ENCODE measurements at places on chromosomes 7 and 10.

- no peak for DNase-seq
These were observed 57.4 kb downstream of the CDK6 start for GRCh38 chr7:92778972-92779371.

DNA sequence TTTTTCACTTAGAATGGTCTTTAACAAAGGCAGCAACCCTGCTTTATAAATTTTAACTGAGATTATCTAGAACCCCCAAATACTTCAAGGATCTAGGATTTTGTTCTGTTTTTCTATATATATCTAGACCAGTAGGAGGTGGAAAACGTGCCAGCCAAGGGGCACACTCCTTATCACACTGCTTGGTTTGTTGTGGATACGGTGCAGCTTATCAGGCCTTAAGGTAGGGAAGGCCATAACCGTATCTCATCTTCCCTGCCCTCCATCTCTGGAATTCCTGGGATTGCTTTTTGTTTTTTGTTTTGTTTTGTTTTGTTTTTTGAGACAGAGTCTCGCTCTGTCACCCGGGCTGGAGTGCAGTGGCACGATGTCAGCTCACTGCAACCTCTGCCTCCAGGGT lies 75.4 kb downstream of the MPLKIP start:
- DNase-seq: no peak

GRCh38 chr10:83122336-83122735 lies 1017.0 kb upstream of the GHITM start:
- no peak for DNase-seq

DNA sequence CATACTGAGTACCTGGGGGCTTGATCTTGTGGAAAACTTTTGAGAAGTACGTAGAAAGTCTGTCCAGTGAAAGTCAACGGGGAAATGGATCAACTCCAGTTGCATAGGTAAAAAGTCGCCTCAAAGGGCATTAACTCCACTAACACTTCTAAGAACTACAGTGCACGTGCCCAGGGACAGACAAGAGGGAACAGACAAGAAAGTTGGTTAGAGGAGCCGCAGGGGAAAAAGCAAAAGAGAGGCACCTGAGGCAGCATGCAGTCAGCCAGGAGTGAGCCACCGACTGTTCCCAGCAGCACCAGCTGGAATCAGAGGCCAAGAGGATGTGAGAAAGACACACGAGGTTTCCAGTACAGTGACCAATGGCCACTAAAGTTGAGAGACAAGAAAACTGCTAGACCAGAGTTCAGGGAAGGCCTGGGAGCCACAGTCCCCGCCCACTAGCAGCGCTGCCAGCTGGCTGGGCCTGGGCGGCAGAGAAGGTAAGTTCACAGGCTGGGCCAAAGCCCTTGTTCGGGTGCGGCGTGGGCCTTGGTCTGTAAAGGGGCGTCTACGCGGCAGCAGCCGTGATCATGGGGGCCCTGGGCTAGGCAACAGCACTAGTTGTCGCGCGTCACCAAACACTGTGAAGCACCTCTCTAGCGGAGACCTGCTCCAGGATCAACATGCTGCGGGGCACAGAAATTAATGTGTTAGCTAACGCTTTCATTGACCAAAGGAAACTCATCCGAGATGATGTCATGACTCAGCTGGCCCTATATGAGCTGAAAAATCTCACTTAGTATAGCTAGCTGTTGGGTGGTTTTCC lies 14.0 kb downstream of the ITGB1 start:
- DNase-seq: no peak

GRCh38 chr10:22704942-22705341 lies 9.4 kb downstream of the PIP4K2A start:
- DNase-seq: no peak

DNA sequence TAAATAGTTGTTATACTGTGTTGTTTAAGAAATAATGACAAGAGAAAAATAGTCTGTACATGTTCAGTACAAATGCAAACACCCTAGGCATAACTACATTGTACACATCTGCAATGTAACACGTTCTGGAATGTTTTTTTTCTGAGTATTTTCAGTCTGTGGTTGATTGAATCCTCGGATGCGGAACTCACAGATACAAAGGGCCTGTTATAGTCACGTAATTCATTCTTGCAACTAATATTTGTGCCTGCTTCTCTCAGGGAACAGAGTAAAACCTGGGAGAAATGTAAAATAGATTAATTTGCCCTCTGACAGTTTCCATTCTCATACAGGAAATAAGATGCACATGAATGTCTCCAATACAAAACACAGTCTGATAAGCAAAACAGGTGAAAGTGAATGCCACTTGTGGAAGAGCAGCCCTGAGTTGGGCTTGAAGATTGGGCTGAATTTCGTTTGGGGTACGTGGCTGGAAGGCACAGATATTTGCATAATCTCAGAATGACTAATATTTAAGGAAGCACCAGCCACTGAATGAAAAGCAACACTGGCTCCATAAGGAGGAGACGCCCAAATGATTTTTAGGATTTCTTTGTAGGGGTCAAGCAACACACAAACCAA lies 19.1 kb downstream of the DENND2A start:
- no peak for DNase-seq

GRCh38 chr10:10293481-10293951 lies 724.2 kb upstream of the CELF2 start:
- DNase-seq: no peak

- no peak for DNase-seq
These were observed 53.8 kb upstream of the CPXM2 start for GRCh38 chr10:123945325-123945920.

GRCh38 chr10:69636626-69637605 lies 6.9 kb downstream of the FAM241B start:
- no peak for DNase-seq

DNA sequence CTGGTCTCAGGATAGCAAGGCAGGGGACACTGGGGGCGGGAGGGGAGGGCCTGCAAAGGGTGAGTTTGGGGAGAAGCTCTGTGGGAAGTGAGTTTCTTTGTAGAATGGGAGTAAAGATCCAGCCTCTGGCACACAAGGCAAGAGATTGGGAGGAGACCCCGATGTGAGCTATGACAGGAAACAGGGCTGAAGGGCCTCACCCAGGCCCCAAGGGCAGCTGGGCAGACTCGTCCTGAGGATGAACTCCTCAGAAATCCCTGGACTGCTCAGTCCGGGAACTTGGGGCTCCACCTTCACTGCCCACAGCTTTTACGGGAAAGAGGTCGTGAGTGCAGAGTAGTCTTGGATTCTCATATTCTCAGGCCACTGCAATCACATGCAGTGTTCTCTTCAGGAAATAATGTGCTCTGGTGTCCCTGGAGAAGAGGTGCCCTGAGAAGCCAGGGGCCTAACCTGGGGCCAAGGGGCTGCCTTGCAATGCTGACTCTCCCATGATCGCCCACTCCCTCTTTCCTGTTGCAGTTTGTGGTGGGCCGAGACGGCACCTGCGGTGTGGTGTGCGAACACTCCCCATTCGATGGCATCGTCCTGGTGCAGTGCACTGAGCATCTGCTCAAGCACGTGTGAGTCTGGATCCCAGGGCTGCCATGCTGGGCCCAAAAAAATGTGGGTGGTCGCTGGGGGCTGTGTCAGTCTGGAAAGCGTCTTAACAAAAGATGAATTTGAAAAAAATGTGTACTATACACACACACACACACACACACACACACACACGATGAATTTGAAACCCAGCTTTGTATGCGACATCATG lies 31.3 kb upstream of the C10orf53 start:
- no peak for DNase-seq

DNA sequence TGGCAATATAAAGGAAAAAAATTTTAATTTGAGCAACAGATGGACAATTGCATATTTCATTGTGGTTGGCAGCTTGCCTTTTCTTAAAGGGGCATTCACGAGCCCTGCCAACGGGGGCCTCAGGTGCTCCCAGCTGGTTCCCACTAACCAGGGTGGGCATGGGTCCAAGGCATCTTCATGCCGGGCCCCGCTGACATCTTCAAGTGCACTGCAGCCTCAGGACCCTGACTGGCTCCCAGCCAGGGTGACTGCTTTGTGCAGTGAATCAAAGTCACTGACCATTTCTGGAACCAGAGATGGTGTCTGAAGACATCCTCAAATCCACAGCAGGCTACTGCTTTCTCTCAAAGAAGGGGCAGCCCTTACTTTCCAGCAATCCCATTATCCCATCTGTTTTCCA lies 275.2 kb upstream of the MGMT start:
- no peak for DNase-seq

DNA sequence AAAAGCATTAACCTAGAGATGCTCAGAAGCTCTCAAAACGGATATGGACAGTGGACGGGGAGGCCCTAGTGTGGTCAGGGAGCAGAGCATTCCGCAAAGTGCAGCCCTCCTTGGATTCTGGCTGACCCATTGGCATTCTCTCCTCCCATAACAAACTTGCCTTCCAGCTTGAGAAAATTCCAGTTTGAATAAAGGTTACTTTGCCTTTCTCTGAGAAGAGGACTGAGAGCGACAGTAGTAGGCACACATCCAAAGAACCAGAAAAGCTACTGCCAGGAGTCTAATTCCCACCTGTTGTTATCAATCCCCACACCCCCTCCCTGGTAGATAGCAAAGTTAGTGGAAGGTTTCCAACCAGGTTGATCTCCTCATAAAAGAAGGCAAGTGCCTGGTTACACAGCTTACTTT lies 84.7 kb upstream of the TRIL start:
- DNase-seq: no peak

GRCh38 chr7:37674531-37674930 lies 9.0 kb upstream of the GPR141 start:
- DNase-seq: no peak
